ENCODE measurements at places on chromosomes 6 and 20.

GRCh38 chr20:47573559-47573958, 71.9 kb downstream of the NCOA3 start:
- no peak for DNase-seq

DNA sequence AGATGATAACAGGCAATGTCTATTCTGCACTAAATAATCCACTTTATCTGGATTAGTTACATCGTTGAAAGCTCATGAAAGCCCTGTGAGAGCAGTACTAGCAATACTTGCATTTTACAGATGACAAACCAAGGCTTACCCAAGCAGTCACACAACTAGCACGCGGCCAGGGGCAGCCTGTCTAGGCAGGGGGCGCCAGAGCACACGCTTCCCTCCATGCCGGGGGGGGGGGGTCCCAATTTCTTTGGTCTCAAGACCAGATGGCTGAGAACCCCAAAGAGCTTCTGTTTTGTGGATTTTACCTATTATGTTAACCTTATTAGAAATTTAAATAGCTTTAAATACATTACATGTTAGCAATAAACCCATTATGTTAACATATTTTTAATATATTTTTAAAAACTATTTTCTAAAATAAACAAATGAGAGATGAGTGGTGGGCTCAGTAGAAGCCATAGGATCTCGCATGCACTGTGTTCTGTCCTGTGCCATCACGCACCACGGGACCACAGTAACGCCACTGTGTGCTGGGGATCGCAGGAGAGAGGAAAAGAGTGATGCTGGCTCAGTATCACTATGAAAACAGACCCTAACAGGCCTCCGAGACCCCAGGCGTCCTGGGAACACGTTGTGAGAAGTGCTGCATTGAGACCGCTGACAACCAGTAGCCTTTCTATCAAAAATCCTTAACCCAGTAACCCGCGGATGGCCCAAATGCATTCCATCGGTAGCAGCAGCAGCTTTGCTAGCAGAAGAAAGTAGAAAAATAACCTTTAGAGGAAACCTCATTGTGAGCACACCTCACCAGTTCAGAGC, 5.3 kb upstream of the PRR18 start:
- no peak for DNase-seq

DNA sequence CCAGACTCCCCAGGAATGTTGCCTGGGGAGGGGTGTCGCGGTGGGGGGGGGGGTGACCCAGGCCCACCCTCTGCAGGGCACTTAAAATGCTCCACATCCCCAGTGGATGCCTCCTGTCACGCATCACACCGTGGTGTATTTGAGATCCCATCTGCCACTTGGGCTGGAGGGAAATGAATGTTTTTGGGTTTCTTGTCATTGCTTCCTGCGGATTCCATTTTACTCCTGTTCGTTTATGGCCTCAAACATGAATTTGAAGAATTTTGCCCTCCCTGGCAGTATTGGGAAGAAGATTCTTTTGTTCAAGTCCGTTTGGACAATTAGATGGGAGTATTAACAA, 544 bp upstream of the KHDC1 start:
- DNase-seq: no peak

DNA sequence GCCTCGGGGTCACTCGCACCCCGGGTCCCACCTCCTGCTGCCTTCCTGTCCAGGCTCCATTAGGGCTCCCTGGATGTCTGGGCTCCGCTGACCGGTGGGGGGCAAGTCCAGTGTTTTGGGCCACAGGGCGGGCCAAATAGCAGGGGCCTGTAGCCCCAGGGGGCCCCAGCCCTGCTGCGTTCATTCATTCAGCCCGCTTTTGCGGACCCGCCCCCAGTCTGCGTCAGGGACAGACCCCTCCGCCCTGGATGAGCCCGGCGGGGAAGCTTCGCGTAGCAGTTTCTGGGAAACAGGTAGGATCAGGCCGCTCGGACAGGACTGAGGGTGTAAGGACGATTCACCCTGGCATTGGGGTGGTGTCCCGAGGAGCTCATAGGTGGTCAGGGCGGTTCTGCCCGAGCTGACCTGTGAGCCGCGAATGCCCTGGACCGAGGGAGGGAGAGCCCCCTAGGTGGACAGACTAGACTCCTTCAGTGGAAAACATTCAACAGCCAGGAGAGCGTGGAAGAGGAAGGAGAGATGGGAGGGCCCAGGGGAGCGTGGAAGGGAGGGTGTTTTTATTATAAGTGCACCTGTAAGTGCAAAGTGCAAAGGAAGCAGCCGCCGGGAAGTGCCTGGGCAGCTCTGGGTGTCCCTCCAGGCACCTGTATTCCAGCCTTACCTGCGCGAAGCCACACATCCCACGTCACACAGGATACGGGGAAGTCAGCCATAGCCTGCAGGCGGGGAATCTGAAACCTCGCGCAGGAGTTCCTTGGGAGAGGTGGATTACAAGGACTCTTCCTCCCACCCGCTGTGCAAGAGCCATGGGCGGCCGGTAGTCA, 662 bp downstream of the ENTPD6 start:
- no peak for DNase-seq

GRCh38 chr6:15062516-15063252, 183.2 kb upstream of the JARID2 start:
- no peak for DNase-seq

- no peak for DNase-seq
These were observed 15.3 kb upstream of the TCF15 start for GRCh38 chr20:625360-625932.

DNA sequence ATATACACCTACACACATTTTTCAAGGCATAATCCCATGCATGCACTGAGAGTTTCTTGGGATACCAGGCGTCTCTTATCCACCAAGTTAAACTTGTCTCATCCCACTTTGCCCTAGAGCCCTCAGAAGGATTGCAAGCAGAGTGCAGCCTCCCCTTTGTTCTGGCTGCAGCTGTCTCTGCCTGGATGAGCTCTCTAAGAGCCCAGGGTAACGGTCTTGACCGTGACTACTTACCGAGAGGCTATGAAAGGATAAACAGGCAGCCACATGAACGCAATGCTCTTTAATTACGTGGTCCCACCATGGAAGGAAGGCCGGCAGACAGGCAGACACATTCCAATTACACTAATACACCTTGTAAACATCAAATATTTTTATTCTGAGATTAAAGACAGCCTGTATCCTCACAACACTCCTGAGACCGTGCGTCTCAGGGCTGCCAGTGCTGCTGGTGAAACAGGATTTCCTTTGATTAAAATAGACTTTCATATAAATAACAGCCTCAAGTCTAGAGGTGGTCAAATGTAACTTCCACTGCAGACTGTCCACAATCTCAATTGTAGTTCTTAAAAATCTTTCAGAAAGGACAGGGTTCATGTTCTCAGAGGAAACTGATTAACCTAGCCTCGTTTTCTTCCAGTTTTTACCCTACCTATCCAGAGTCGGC, 210.0 kb upstream of the PRDM1 start:
- no peak for DNase-seq

Data from activated CD8-positive, alpha-beta memory T cell treated with anti-CD3 and anti-CD28 coated beads for 4 hours (primary cell).